ENCODE measurements at places on chromosomes 7 and 10. TPM values are rescaled to one million over a fixed set of nuclear protein-coding genes. Genes with fewer than 3 reads are reported as not detected.

ABCB4 gene
- not detected for total RNA-seq

RTKN2 gene
- 5.9 TPM for total RNA-seq

VAX1 gene
- total RNA-seq = not detected

SH2D4B gene
- total RNA-seq = not detected

ZNF425 gene
- 0.74 TPM for total RNA-seq

PTPRN2 gene
- 0.51 TPM for total RNA-seq

RAPGEF5 gene
- 0.29 TPM for total RNA-seq

PLCE1 gene
- not detected for total RNA-seq

TMEM26 gene
- total RNA-seq = not detected

CHAT gene
- not detected for total RNA-seq

TRDMT1 gene
- 5.8 TPM for total RNA-seq

CPED1 gene
- not detected for total RNA-seq

KCNIP2 gene
- total RNA-seq = 1.4 TPM

C10orf53 gene
- total RNA-seq = not detected

UTF1 gene
- total RNA-seq = not detected

CDC14C gene
- not detected for total RNA-seq

ZNF398 gene
- 9.4 TPM for total RNA-seq
